ENCODE measurements at places on chromosomes 12 and 14.

DNA sequence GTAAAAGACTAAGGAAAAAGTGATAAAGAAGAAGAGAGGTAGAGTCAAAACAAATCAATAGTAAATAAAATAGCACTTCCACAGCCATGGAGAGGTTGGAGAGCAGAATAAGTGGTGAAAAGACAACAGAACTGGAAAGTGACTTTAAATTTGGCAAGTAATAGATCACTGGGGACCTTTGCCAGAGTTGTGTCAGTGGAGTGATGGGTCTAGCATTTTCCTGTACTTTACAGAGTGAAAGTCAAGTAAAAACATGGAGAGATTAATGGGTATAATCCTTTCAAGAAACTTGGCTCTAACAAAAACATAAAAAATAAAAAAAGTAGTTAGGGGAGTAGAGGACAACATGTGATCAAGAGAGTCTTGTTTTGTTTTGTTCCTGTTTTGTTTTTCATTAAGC lies 502.2 kb upstream of the RPL10L start:
- no peak for DNase-seq

DNA sequence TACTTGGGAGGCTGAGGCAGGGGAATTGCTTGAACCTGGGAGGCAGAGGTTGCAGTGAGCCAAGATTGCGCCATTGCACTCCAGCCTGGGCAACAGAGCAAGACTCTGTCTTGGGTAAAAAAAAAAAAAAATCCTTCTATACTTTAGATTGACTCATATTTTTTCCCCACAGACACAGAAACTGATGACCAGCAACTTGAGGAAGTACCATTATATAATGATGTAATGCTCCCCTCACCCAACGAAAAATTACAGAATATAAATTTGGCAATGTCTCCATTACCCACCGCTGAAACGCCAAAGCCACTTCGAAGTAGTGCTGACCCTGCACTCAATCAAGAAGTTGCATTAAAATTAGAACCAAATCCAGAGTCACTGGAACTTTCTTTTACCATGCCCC lies 24.3 kb upstream of the SNAPC1 start:
- DNase-seq, result no peak

- no peak for DNase-seq
Measured at GRCh38 chr12:95481888-95482287, 7.9 kb downstream of the METAP2 start.

- DNase-seq, result no peak
Measured at GRCh38 chr12:44465139-44465538, 411.0 kb downstream of the NELL2 start.

DNA sequence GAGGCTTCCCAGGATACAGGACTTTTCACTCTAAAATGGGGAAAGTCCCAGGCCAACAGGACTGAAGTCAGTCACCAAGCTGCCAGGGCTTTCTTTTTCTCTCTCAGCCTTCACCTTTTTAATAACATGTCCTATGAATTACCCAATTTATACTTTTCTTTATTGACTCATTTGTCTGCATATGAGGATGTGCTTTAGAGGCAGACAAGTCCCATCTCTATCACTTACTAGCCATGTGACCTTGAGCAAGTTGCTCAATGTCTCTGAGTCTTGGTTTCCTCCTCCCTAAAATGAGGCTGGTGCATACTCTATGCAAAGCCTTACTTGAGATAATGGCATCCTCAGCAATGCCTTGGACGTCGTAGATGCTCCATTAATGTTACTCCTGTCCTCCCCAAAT lies 98.1 kb upstream of the TMPO start:
- DNase-seq, result no peak

Measured in stimulated activated CD4-positive, alpha-beta T cell treated with anti-CD3 and anti-CD28 coated beads, Interleukin-1b, Interleukin-23, amount 100 ng/mL, for 24 hours (primary cell).